ENCODE measurements at places on chromosomes 12 and 14.
A peak's percentile ranks its signal among the peaks of the same experiment; 100 is the strongest.

- DNase-seq: peak; percentile 72
Observed at GRCh38 chr14:93994919-93995682, 2.0 kb upstream of the CCDC197 start.

DNA sequence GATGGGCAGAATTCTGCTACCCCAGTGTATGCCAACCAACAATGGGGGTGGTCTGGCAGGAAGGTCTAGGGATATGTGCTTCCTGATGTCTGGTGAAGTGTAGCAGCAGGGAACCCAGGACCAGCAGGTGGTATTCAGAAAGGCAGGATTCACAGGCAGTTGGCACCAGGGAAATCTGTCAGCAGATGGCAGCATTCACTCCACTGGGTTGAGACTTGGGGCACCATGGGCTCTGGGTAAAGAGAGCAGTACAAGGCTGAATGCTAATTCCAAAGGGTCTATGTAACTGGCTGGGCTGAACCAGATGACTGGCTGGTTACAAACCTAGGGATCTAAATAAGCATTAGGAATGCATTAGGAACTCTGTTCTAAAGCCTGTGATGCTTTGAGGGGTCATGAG, 466.9 kb upstream of the STXBP6 start:
- no peak for DNase-seq

DNA sequence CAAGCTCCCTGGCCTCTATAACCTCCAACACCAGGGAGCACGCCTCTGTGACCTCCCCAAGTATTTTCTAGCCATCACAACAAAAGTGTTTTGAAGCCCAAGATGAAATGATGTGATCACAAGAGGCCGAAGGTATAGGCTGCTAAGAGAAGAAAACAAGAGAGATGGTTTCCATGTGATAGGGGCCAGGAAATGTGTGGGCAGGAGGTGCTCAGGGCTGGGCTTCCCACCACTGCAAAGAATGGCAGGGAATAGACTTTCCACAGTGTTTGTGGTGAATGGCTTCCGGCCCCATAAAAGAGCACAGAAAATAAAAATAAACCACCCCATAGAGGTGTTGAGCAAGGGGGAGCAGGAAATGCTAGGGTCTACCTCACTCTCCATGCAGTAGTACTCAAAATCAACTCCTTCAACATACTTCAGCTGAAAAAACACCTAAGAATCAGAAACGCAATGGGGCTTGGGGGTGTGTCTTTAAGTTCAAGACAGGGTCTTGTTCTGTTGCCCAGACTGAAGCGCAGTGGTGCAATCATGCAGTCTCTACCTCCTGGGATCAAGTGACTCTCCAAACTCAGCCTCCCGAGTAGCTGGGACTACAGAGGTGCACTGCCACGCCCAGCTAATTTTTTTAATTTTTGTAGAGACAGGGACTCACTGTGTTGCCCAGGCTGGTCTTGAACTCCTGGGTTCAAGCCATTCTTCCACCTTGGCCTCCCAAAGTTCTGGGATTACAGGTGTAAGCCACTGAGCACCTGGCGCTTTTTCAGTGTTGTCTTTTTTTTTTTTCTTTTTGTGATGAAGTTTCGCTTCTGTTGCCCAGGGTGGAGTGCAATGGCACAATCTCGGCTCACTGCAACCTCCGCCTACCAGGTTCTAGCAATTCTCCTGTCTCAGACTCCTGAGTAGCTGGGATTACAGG, 27.1 kb downstream of the DAD1 start:
- DNase-seq: no peak

DNA sequence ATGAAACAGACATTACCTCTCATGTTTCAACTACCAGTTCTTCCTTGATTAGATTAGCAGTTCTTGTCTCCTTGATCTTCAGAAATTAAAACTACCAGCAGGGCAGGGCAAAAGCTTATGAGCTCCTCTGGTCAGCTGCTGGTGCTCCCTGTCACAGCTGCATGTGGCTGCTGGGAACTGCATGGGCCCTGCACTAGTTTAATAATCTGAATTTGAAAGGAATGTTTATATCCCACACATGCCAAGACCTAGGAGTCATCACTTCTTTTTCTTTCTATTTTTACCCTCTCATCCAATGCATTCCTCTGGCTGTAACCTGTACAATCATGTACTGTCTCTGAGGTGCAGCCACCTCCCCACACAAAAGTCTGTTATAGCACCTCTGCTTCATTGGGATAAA, 73.9 kb downstream of the ARMH4 start:
- DNase-seq: no peak
